ENCODE measurements at places on chromosomes 13 and 19.
A peak's percentile ranks its signal among the peaks of the same experiment; 100 is the strongest.

- DNase-seq = no peak
Observed at GRCh38 chr13:78777976-78778375, 119.0 kb upstream of the OBI1 start.

DNA sequence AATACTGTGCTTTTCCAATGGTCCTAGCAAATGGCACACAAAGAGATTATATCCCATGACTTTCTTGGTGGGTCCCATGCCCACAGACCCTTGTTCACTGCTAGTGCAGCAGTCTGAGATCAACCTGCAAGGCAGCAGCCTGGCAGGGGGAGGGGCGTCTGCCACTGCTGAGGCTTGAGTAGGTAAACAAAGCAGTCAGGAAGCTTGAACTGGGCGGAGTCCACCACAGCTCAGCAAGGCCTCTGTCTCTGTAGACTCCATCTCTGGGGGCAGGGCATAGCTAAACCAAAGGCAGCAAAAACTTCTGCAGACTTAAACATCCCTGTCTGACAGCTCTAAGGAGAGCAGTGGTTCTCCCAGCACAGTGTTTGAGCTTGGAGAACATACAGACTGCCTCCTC lies 82.9 kb downstream of the ZNF737 start:
- no peak for DNase-seq

DNA sequence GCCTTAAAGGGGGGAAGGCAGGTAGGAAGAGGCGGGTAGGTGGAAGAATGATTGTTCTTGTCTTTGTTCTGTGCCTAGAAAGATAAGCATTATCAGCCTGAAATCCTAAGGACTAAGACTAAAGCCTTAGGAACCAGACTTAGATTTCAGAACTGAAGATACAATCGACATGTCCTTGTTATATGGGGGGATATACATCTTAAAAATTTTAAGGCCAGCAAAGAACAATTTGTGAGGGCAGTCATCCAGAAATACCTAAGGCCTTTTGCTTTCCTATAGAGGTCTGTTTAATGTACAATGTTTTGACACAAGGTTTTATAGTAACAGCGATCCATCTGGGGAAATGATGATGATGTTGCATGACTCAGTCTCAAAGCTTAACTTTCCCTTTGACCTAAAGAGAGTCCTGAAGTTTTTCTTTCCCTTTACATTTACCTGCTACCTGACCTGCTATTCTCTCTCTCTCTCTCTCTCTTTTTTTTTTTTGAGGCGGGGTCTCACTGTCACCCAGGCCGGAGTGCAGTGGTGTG lies 20.2 kb upstream of the CEACAM6 start:
- DNase-seq = no peak

DNA sequence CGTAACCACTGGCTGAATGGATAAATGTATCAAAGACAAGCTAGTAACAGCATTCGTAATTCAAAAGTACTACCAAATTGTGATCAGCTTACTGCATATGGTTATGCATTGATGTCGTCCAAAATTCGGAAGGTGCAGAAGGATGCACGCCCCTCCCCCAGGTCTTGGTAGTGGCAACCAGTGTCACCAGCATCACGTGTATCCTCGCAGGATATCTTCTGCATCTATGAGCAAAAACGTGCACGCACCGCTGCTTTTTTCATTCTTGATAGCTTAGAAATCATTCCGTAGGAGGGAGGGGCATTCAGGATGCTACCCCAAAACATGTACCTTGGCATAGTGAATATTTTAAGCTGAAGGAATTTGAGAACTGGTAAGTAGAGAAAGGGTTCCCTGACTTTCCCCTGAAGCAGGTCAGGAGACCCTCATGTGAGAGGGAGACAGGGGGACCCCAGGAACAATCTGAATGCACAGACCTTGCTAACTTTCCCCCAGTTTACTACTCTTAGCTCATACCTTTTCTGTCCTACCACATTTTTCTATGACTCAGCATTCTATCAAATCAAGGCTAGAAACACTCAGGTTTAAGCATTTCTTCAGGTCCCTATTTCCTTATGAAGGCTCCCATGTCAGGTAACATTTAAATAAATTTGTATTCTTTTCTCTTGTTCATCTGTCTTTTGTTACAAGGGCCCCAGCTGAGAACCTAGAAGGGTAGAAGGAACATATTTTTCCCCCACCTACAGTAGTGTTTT lies 61.2 kb upstream of the TM9SF2 start:
- no peak for DNase-seq

DNA sequence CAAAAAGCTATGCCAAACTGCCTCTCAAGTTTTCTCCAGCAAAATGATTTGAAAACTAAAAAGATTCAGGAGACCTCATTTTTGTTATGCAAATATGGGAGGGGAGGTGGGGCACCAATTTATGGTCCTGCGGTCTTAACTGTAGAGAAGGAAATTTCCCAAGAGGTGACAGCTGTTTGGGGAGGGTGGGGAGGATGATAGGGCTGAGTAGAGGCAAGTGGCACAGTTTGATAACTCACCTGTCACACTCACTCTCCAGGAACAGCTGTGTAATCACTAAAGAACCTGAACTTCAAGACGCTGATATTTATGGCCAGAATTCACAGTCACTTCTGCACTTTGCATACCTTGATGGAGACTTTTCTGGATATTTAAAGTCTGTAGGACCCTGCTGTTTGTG lies 232.9 kb upstream of the STARD13 start:
- no peak for DNase-seq

GRCh38 chr19:48303367-48303766 lies 22.0 kb upstream of the EMP3 start:
- no peak for DNase-seq

- no peak for DNase-seq
Observed at GRCh38 chr19:4909156-4909896, at the start of gene UHRF1. Gene UHRF1, plus strand, starts transcription at chr19:4909501. Its CDS starts 1,385 bp downstream, at chr19:4910886.

GRCh38 chr13:29922281-29922821 lies 71.9 kb upstream of the UBL3 start:
- no peak for DNase-seq

DNA sequence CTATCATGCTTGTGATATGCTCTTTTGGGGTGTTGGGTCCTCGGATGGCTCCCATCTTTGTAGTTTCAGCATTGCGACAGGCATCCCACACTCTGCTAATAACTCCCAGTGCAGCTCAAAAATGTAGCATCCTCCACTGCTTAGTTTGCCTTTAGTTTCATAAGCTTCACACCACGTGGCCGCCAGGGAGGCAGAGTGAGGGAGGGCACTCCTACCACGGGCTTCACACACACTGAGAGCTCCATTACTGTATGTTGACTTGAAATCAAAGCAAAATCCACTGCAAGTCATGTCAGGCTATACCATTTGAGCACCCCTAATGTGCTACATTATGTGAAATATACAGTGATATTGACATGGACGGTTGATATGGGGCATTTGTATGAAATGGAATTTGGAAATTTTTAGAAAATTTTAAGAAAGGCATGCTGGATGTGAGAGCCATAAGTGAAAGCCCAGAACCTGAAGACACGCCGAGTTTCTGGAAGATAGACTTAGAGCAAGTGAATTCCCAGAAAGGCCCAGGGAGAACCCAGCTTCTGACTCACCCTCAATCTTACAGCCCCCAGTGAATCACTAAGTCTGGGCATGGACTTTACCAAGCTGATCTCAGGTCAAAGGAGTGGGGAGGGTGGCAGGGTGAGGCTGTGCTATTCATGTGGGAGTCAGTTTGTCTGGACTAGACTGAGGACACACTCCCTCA lies 94.1 kb downstream of the HSPH1 start:
- DNase-seq = no peak

DNA sequence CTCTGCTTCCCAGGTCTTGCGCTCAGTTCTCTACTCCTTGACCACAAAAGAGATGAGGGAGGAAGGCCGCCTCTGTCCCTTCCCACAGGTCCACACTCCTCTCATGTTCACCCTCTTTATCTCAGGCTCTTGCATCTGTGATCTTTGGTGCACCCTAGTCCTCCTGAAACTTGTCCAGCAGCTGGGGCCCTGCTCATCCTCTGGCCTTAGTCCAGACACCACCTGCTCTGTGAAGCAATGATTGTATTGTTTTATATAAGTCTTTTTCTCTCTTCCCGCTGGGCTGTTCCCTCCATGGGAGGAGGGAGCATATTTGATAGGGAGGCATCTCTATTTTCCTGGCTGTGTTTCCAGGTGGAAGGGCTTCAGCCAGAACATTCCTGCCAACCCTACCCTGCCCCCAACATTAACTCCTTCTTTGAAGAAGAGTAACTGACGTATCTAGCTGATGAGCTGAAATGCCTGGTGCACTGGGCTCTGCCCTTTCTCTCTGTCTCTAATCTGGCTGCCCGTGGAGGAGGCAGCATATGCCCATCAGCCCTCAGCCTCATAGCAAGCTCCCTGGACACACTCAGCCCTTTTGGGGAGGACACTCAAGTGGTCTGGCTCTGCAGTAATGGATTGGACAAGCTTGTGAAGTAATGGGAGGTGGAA lies 38.2 kb upstream of the SIAH3 start:
- DNase-seq = no peak

DNA sequence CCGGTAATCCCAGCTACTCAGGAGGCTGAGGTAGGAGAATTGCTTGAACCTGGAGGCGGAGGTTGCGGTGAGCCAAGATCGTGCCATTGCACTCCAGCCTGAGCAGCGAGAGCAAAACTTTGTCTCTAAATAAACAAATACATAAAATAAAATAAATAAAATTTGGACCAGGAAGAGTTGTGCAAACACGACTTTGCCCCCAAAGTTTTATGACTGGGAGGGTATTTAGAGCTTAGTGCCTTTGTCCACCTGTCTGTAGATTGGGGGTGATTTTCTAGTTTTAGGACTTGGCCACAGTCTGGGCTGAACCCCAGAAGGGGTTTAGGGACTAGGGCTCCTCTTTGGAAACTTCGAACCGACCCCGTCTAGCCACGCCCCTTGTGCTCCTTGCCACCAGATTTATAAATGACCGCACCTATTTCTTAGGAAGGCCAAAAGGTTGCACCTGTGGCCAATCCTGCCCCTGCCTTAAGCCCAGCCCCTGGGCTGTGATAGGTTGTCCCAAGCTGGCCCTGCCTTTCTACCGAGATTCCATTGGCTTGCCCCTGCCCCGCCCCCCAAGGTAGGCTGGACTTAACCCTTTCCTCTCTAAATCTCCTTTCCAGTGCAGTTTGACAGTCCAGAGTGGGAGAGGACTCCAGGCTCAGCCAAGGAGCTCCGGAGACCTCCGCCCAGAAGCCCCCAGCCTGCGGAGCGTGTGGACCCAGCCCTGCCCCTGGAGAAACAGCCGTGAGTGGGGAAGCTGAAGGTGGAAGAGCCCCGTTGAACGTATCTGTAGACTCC lies 5.3 kb downstream of the SHD start:
- peak; percentile 87 for DNase-seq

- DNase-seq = no peak
Observed at GRCh38 chr13:27691207-27691606, 69.5 kb downstream of the POLR1D start.

DNA sequence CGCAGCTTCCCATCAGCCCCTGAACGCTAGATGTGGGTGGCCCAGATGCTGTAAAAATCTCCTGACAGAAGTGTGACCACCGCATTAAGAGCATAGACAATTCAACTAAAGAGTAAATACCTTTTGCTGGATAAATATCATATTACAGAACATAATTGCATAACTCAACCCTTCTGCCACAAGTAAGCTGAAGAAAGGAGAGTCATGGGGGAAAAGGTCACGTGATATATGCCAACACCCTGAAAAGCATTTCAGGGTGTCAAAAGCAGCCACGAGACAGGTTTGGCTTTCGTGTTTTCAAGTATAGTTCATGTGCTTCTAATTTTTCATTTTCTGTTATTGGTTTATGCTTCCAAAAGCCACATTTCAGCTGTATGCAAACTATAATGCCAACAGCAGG lies 71.3 kb downstream of the LHFPL6 start:
- DNase-seq = no peak

All from T47D (cell line).